ENCODE measurements at places on chromosomes 2 and 18.

DNA sequence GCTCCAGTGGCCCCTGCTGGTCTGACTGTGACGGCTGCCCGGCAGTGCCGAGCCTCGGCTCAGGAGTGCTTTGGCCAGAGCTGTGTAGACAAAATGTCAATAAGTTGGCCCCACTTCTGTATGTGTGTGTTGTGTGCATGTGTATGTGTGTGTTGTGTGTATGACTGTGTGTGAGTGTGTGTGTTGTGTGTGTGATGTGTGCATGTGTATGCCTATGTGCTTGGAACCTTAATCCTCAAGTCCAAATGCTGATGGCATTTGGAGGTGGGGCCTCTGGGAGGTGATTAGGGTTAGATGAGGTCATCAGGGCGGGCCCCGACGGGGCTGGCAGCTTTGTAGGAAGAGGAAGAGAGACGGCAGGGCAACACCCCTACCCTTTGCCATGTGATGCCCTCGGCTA is 269.0 kb downstream of the DCDC2C start:
- DNase-seq, result no peak

GRCh38 chr2:74188018-74188601 is 9.4 kb upstream of the MOB1A start:
- peak; percentile 46 for DNase-seq

- no peak for DNase-seq
These were observed 88.1 kb upstream of the SEC11C start for GRCh38 chr18:59051470-59052165.

GRCh38 chr18:31643003-31643402 is 41.4 kb downstream of the B4GALT6 start:
- DNase-seq, result no peak

DNA sequence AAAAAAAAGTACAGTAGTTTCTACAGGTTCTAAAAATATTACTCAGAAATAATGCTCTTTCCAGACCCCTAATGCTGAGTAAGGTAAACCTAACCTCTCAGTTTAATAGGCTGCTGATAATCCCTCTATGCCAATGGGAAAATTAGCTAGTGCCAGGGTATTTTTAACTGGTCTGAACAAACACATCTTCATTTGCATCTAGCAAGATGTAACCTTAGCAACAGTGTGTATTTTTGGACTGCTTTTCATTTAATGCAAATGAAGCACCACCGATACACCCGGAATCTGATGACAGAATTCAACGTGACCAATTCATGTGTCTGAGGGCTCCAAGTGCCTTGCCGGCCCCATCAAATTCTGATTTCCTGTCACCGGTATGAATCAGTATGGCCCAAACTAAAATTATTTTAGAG is 47.4 kb upstream of the CYRIA start:
- peak; percentile 42 for DNase-seq

DNA sequence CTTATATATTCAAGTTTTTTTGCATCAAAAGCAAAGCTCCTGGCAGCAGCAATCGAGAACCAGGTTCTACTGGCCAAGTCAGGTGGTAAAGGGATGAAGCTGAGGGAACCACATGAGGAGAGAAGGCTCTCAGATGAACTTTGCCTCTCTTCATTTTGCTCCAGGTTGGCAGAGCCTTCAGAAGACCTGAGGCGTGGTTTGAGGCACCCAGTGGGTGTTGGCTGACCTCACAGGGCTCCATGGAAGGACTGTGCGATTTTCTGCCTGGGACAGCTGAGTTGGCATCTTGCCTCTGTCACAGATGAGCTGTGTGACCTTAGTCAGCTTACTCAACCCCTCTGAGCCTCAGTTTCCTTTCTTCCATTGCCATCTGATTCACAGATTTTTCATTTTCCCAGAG is 89.0 kb downstream of the INSIG2 start:
- DNase-seq, result no peak

DNA sequence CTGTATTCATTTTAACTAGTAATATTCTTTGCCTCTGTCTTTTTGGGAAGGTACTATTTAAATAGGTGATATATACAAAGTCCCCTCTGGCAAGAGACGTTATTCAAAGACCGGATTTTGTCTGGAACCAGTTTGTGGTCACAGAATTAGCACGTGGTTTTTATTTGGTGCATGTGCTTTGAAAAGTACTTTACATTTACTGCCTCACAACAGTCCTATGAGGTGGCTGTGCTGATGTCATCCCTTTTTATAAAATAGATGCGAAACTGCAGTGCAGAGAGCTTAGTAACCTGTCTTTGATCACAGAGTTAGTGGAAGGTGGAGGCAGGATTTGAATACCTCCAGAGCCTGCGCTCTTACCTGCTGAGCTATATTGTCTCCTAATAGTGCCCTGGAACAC is 4.0 kb downstream of the LPIN1 start:
- DNase-seq, result no peak

DNA sequence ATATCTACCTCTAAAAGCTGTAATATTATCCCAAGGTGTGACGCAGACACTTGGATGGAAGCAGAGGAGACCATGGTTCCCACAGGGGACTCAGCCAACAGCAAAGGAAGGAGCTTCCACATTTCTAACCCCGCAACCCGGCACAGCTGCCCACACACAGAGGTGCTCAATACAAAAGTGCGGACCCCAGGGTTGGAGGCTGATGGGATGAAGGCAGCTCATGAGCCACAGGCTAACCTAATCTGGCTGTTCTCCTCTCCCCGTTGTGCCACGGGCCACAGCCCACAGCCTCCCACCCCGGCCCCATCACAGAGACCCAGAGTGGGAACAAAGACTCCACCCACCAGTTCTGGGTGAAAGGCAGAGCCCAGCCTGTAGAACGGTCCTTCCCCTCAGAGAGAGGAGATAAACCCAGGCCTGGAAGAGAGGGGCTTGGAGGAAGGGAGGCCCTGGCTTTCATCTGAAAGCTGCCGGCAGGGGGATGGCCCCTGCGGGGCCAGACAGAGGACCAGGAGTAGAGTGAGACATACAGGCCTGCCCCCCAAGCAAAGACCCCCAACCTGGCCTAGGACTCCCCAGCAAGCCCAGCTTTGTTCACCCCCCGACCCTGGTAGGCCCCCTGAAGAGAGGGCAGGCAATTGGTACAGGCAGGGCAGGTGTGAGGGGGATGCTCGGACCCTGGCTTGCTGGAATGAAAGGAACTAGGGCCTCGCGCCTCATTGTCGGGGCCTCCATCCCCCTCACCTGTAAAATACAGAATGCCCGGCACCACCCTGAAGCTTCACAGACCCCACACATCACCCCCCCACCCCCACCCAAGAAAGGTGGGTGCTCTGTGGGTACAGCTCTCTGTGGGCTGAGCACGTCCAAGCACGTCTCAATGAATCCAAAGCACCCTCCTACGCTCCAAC is 6.9 kb downstream of the RAB17 start:
- no peak for DNase-seq

DNA sequence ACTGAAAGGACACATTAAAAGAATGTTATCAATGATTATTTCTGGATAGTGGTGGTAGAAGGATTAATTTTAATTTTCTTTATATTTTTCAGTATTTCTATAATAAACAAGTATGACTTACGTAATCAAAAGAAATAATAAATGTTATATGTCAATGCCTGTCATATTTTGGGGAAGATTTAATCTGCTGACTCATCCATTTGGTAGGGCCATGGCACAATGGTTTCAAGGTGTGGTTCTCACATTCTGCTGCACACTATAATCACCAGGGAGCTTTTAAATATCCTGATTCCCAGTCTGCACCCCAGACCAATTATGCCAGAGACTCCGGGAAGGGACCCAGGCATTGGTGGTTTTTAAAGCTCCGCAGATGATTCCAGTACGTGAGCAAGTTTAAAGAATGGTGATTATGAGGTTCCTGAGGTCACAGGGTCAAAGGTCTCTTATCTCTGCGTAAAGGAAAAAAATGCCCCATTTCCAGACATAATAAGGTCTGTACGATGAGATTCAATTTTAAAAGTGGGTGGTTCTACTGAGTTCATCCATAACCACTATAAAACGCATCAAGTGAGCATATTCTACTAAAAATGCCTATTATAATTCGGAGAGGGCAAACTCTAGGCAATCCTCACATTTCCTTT is 27.2 kb downstream of the WIPF1 start:
- DNase-seq, result no peak

DNA sequence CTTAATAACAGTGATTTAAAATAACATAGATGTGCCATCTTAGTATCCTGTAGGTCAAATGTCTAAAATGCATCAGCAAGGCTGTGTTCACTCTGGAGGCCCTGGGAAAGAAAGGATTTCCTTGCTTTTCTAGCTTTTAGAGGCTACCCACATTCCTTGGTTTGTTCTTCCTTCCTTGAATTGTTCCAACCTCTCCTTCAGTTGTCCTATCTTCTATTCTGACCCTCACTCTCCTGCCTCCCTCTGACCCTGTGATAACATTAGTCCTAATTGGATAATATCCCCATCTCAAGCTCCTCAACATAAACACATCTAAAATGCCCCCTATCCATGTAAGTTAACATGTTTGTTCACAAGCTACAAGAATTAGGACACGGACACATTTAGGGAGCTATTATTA is 733.5 kb downstream of the SOCS6 start:
- no peak for DNase-seq

- DNase-seq, result no peak
These were observed 48.3 kb downstream of the ASB1 start for GRCh38 chr2:238475034-238475433.

DNA sequence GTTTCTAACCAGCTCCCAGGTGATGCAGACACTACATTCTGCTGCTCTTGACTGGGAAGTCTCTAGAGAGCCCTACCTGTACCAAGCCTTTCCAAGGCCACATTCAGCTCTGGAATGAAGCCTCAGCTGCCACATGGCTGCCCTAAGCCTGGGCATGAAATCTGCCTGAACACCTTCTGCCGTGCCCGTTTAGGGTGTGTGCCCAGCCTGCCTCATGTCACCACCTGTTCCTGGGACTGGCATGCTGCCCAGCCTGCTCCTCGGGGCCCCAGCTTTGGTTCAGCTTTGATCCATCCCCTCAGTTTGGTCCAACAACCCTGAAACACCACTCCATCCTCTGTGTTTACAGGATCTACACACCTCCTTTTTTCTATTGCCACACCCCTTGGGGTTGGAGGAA is 210.9 kb downstream of the L3MBTL4 start:
- DNase-seq, result peak; percentile 91
